ENCODE measurements at places on chromosomes 1 and 21. TPM values are rescaled to one million over a fixed set of nuclear protein-coding genes. Genes with fewer than 3 reads are reported as not detected.

The KIF21B gene
- total RNA-seq, result 71.1 TPM

The C8B gene
- 0.40 TPM for total RNA-seq

The S100A7 gene
- total RNA-seq, result not detected

The ZNF593 gene
- 36.6 TPM for total RNA-seq

The SLC5A9 gene
- not detected for total RNA-seq

The PYHIN1 gene
- total RNA-seq, result 64.7 TPM

The SLX9 gene
- total RNA-seq, result 43.5 TPM

The SPRR2B gene
- not detected for total RNA-seq

The MRPL39 gene
- total RNA-seq, result 46.1 TPM

The CR1L gene
- total RNA-seq, result not detected

The CD1B gene
- not detected for total RNA-seq

DNA sequence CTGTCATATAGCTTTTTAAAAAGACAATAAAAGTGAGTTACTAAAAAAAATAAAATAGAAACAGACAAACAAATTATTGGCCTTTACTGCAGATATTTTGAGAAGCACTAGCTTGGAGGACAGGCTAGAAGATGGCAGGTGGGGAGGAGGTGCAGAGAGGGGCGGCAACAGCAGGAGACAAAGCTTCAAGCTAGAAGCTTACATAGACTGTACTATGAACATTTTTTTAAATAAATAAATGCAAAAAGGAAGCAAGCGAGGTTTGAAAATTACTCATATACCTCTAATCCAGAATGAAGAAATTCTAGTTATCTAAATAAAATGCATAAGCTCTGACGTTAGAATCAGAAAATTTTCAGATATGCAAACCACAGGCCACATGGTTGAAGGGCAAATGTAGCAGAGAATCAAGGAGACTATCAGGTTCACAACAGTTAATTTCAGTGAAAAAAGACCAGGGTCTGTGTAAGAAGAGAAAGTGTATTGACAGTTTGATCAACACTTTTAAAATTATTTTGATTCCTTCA lies 54.9 kb downstream of the NRIP1 start:
- H3K36me3 ChIP-seq, result no peaks in the 10 kb centered on the region
- no peaks in the 10 kb centered on the region for H3K27me3 ChIP-seq
- H3K4me1 ChIP-seq, result peaks cover 20% of the 10 kb centered on the region
- DNase-seq, result no peak
- no peak overlapping the region for H3K4me3 ChIP-seq

- H3K27ac ChIP-seq, result no peak overlapping the region
- no peak for DNase-seq
- no peaks in the 10 kb centered on the region for H3K36me3 ChIP-seq
- no peaks in the 10 kb centered on the region for H3K4me1 ChIP-seq
- no peaks in the 10 kb centered on the region for H3K27me3 ChIP-seq
Observed at GRCh38 chr1:240258910-240259309, 167.2 kb downstream of the FMN2 start.

DNA sequence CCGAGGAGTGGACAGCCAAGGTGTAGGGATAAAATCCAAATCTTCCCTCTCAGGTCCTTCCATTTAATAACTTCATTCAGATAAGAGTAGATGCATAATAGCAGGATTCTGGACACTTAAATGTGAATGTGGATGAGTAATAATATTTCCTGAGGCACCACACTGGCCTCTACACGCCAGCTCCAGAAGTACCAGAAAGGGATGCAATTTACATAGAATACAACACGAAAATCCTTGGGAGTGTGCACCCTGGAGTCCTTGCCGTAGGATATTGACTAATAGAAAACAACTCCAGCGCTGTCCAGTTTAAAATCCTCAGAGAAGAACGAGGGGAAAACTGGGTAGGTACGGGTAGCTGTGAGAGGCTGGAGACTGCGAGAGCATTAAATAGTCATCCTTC lies 6.9 kb downstream of the PLXNA2 start:
- DNase-seq, result no peak
- H3K27ac ChIP-seq, result no peak overlapping the region
- no peaks in the 10 kb centered on the region for H3K36me3 ChIP-seq
- no peak overlapping the region for H3K4me3 ChIP-seq

- H3K4me1 ChIP-seq, result no peaks in the 10 kb centered on the region
- no peak overlapping the region for H3K27ac ChIP-seq
- no peak overlapping the region for H3K4me3 ChIP-seq
Observed at GRCh38 chr1:238265866-238266265, 375.1 kb upstream of the ZP4 start.

DNA sequence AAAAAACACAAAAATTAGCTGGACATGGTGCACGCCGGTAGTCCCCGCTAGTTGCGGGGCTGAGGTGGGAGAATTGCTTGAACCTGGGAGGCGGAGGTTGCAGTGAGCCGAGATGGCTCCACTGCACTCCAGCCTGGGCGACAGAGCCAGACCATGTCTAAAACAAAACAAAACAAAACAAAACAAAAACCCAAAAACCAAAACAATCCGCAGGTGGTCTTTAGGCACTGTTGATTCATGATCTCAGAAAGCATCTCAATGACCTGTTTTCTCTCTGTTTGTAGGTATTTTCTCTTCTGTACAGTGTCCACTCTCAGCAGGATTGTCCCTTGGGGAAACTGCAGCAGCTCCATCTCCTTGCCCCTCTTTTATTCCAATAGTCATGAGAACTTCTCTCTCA lies 74.9 kb upstream of the ADGRL2 start:
- H3K27ac ChIP-seq, result no peak overlapping the region
- H3K27me3 ChIP-seq, result no peaks in the 10 kb centered on the region
- no peak overlapping the region for H3K4me3 ChIP-seq
- DNase-seq, result no peak

GRCh38 chr1:77015748-77016341 lies 148.6 kb downstream of the ST6GALNAC5 start:
- DNase-seq, result no peak
- H3K36me3 ChIP-seq, result no peaks in the 10 kb centered on the region
- peaks cover 3% of the 10 kb centered on the region for H3K27me3 ChIP-seq
- H3K4me3 ChIP-seq, result no peak overlapping the region

GRCh38 chr1:88668405-88668804 lies 15.7 kb upstream of the PKN2 start:
- H3K4me3 ChIP-seq, result no peak overlapping the region
- peaks cover 30% of the 10 kb centered on the region for H3K27me3 ChIP-seq
- no peaks in the 10 kb centered on the region for H3K36me3 ChIP-seq
- no peak for DNase-seq

DNA sequence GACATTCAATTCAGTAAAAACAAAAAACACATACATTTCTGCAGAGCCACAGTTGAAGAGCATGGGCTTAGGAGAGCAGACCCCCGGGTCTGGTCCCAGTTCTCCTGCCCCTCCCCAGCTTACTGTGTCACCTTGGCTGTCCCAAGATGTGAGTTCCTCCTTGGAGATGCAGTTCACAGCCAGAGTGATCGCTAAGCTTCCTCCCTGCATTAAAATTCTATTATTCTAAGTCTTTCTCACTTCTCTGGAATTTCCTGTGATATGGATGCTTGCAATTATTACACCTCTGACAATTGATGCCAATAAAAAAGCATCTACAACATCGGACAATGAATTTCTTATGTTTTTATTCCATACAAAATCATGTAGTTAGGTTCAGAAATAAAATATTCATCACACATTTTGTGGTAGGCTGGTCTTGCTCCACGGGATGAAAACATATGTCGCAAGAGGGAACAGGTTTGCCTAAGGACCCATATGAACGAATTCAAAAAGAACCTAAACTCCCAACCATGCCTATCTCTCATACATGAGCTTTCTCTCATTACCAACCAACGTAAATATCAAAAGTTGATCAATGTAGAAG lies 328.5 kb upstream of the RUNX1 start:
- no peaks in the 10 kb centered on the region for H3K27me3 ChIP-seq
- H3K27ac ChIP-seq, result no peak overlapping the region
- no peak overlapping the region for H3K4me3 ChIP-seq
- H3K36me3 ChIP-seq, result no peaks in the 10 kb centered on the region
- no peaks in the 10 kb centered on the region for H3K4me1 ChIP-seq

- DNase-seq, result no peak
- no peak overlapping the region for H3K27ac ChIP-seq
Observed at GRCh38 chr1:115767403-115767802, 1.1 kb downstream of the CASQ2 start.

DNA sequence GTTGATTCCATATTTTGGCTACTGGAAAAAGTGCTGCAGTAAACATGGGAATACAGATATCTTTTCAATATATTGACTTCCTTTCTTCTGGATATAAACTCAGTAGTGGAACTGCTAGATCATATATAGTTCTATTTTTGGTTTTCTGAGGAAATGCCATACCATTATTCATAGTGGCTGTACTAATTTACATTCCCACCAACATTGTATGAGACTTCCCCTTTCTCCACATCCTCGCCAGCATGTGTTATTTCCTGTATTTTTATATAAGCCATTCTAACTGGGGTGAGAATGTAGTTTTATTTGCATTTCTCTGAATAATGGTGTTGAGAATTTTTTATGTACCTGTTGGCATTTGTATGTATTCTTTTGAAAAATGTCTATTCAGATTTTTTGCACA lies 385.2 kb downstream of the NUF2 start:
- no peaks in the 10 kb centered on the region for H3K4me1 ChIP-seq
- DNase-seq, result no peak
- no peaks in the 10 kb centered on the region for H3K36me3 ChIP-seq
- H3K27me3 ChIP-seq, result no peaks in the 10 kb centered on the region

GRCh38 chr1:41350055-41350378 lies 11.2 kb upstream of the FOXO6 start:
- no peak overlapping the region for H3K27ac ChIP-seq
- peaks cover 30% of the 10 kb centered on the region for H3K27me3 ChIP-seq
- peaks cover 29% of the 10 kb centered on the region for H3K4me1 ChIP-seq
- no peak overlapping the region for H3K4me3 ChIP-seq
- DNase-seq, result no peak

DNA sequence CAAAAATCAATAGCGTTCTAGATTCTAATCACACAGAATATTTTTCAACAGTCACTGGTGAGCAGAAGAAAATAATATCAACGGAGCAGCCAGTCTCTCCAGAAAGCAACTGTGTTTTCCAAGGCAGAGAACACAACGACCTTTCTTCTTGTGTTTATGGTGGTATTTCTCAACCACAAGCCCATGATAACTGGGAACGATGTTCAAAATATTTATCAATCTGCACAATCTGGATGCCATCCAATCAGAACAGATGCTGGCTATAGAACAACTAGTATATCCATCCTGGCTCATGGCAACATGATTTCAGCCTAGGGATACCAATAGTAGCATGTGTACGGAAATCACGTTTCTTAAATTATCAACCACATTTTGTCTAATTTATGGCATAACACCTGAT lies 162.7 kb upstream of the RUNX1 start:
- no peak overlapping the region for H3K27ac ChIP-seq
- H3K27me3 ChIP-seq, result peaks cover 15% of the 10 kb centered on the region
- H3K4me1 ChIP-seq, result peaks cover under 1% of the 10 kb centered on the region
- peaks cover 6% of the 10 kb centered on the region for H3K36me3 ChIP-seq
- no peak for DNase-seq

DNA sequence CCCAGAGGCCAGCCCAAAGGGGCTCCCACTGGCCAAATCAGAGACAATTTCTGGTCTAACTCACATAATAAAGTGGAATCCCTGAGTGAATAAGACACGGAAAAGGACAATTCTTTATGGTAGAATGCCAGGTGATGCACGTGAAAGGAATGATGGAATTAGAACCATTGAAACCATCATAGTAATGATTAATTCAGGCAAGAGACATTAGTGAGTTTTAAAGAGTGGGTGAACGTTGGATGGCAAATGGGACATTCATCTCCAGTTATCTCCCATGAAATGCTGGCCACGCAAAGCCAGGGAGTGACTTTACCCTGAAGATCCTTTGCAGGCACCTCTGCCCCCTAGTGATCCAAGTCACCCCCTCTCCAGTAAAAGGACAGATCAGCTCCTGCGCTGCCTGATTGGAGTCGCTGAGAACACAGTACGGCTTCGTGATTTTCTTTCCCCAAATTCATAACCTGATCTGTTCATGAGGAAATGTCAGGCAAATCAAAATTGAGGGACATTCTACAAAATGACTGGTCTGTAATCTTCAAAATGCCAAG lies 87.5 kb downstream of the AJAP1 start:
- no peaks in the 10 kb centered on the region for H3K36me3 ChIP-seq
- H3K4me1 ChIP-seq, result no peaks in the 10 kb centered on the region
- no peak for DNase-seq
- H3K4me3 ChIP-seq, result no peak overlapping the region
- no peak overlapping the region for H3K27ac ChIP-seq
- H3K27me3 ChIP-seq, result no peaks in the 10 kb centered on the region

DNA sequence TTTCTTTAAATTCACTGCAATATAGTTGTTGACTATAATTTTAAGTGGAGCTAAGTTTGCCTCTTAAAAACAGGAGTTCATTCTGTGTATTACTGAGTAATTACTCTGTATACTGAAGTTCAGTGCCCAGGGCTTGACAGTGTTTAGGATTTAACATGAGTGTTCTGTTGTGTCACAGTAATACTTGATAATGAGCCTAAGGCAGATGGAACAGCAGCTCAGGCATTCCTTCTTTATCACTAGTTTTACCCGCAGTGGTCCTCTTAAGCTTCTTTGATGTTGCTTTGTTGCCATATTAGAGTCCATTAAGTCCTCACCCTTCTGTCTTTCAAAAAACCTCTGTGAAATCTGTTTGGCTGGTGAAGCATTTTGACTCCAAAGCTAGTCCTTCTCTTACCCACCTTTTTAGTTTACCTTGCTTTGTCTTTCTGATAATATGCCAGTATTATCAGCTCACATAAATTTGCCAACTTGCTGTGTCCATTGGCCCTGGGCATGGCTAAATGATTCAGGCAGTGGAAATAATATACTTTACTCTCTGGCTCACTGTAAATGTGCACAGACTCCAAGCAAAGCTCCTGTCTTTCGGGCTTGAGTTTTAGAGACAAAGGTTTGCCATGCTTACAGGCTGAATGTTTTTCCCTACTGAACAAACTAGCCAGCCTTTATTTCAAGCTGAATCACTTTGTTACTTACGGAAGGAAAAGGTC lies 17.7 kb downstream of the HIPK1 start:
- no peaks in the 10 kb centered on the region for H3K27me3 ChIP-seq
- H3K4me1 ChIP-seq, result peaks cover 42% of the 10 kb centered on the region
- H3K36me3 ChIP-seq, result peaks cover 17% of the 10 kb centered on the region
- peak overlapping the region; percentile 48 for H3K4me3 ChIP-seq

DNA sequence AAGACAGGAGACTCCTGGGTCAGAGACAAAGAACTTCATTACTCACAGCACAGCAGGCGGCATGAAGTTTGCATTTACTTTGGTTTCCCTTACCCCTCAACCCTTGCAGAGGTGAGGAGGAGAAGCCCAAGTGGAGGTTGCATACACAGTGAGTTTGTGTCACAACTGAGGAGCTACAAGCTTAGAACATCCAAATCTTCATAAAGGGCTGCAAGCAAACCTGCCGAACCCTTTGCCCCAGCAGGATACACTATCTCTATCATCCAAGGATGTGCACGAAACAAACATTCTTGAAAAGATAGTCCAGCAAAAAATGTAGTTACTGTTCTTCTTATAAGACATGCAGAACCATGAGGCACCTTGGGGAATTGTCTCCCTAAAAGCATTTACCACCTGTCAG lies 493.5 kb downstream of the SETD4 start:
- no peaks in the 10 kb centered on the region for H3K36me3 ChIP-seq
- H3K27me3 ChIP-seq, result peaks cover 45% of the 10 kb centered on the region
- no peak overlapping the region for H3K4me3 ChIP-seq
- H3K27ac ChIP-seq, result no peak overlapping the region

All from natural killer cell treated with Interleukin-12 subunit alpha and Interleukin-12 subunit beta and Interleukin-15 and Interleukin-18, amount 100 ng/mL, for 72 hours (primary cell).